ENCODE measurements at places on chromosomes 7 and 10. TPM values are rescaled to one million over a fixed set of nuclear protein-coding genes. Genes with fewer than 3 reads are reported as not detected.

- no peak for DNase-seq
These were observed 1.5 kb downstream of the NUDCD3 start for GRCh38 chr7:44488955-44489354.

- no peak for DNase-seq
These were observed 40.0 kb upstream of the FAM3C start for GRCh38 chr7:121436136-121436535.

- no peak for DNase-seq
These were observed 122.9 kb upstream of the INSYN2A start for GRCh38 chr10:127319271-127319670.

Gene MYL10
- total RNA-seq, result not detected

Gene RNF148
- total RNA-seq, result 0.25 TPM

DNA sequence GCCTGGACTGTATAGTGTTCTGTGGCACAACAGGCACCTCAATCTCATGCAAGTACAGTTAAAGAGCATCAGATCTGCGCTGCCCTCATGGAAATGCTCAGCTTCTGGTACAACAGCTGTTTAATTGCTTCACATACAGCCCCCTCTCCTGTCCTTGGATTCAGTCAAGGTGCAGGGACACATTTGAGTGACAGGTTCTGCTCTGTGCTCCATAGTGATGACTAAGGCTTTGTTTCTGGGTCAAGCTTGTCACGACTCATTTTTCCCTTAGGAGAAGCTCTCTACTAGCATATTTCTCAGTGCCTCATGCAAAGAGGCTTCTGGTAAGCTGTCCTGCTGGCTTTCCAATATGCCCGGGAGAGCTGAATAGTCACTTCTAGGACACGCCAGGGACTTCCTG lies 26.8 kb upstream of the MYO3A start:
- no peak for DNase-seq

All from NCI-H460 (cell line).